ENCODE measurements at places on chromosomes 16 and 17.

DNA sequence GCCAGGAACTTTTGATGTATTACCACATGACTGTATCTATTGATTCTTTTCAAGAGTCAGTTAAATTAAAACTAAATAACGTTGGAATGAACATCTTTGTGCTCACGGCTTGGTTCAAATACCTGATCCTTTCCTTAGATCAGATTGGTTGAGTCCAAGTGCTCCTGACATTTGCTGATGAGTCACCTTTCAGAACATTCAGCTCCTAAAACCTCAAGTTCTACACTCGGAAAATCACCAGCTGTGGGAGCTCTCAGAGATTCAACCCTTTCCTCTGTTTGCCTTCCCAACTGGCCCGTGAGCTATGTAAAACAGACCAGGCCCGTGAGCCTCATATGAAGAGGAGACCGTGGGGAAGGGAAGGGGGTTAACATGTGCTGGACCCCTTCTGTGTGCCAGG lies 68.1 kb downstream of the RTN4RL1 start:
- DNase-seq = no peak

- no peak for DNase-seq
These were observed 114.7 kb downstream of the USP32 start for GRCh38 chr17:60277258-60277657.

DNA sequence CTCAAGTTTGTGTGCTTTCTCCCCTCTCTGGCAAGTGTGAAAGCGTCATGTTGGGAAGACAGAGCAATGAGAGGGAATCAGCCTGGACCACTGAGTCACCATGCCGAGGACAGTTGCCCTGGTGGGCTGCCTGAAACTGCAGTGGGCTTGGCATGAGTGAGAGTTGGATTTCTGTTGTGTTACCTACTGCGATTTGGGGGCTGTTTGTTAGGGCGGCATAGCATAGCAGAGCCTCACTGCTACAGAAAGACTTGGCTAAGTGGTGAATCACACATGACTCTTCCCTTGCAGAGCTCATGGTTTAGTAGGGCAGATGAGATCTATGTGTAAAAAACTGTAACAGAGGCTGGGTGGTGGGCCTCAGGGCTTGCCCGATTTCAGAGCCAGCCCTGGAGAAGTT lies 324.6 kb downstream of the C16orf95 start:
- DNase-seq = no peak

GRCh38 chr17:76582660-76583059 lies 3.0 kb downstream of the ST6GALNAC2 start:
- DNase-seq = no peak

DNA sequence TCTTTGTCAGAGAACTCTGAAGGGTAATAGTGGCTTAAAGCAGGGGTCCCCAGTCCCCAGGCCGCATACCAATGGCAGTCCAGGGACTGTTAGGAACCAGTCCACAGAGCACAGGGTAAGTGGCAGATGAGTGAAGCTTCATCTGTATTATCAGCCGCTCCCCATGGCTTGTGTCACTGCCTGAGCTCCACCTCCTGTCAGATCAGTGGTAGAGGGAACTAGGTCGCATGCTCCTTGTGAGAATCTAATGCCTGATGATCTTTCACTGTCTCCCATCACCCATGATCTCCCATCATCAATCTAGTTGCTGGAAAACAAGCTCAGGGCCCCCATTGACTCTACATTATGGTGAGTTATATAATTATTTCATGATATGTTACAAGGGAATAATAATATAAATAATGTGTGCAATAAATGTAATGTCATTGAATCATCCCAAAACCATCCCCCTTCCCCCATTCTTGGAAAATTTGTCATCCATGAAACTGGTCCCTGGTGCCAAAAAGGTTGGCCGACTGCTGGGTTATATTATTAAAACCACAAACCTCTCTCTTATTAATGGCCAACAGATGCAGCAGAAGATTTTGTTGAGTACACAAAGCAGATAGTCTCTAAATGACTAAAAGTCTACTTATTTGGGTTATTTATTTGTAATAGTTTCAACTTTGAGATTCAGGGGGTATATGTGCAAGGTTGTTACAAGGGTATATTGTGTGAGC lies 782.7 kb downstream of the CDH11 start:
- no peak for DNase-seq

DNA sequence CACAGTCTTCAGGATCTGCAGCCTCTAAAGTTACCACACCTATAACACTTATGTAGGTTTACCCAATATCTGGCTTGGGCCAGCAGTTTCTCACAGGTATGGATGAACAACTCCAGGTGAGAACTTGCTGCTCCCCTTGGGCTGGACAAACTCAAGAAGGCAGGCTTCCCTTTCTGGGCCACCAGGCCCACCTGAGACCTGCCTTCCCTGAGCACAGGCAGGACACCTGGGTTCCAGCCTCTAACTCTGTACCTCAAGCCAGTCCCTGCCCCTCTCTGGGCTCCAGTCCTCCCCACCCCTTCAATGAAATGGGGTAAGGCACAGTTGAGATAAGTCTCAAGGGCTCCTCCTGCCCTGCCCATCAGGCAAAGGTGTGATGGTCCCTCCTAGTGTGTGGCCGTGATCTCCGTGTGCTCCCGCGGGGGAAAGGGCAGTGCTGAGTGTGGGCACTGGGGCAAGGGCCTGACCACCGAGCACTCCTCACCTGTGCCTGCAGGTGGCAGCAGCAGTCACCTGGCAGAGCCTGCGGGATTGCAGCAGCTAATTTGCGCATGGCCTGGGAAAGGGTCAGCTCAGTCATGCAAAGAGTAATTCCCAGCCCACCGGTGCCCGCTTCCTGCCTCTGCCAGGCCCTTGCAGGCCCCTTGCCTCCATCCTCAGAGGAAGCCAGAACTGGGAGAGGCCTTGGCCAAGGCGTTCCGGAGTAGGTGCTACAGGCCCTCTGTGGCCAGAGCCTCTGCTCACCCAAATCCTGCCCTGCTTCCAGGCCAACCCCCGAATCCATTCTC lies 28.2 kb upstream of the ADGRG1 start:
- no peak for DNase-seq

GRCh38 chr17:72191921-72192799 lies 71.3 kb downstream of the SOX9 start:
- DNase-seq = no peak

DNA sequence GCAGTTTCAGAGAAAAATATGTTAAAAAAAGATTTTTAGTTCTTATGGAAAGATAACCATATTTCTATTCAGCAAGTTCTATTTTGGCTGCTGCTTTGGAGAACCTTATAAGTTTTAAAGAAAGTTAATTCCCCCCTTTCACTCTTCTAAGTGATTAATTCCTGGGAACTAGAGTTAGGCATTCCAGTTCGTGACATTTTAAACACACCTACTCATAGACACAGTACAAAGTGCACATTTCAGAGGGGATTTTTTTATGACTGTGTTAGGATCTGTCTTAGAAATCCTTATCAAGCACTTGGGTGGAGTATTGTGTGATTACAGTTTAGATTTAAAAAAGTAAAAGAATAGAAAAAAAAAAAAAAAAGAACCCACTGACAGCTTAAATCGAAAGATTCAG lies 3.5 kb upstream of the CDH11 start:
- no peak for DNase-seq

DNA sequence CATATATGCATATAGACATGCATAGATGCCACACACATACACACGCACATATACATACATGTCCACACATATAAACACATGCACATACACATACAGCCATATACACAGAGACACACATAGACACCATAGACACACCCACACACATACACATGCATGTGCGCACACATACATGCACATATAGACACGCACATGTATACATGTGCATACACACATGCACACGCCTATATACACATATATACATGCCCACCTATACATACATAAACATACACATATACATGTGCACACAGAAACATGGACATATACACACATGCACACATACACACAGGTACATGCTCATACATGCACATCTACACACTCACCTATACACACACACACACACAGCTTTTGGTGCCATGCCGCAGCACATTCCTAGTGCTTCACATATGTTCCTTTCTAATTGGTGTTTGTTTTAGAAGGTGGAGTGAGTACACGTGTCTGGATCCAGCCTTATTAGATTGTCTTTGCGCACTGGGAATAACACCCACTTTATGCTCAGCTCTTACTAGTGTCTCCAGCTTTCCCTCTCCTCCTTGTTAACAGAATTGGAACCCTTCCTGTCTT lies 198.0 kb downstream of the RPTOR start:
- no peak for DNase-seq

DNA sequence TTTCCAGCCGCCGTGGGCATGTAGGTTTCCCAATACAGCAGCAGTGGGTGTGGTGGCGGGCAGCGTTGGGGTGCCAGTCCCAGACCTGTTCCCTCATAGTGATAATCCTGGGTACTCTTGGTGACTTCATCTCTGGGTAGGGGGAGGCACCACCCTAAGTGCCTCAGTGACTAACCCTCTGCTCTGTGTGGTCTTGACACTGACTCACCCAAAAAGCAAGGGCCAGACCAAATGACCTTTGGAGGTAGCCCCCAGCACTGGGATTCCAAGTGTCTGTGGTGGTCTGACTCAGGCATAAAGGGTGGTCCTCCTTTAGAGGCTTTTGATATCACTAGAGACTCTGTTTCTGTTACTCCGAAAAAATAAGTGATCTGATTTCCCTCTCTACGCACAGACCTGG lies 908 bp downstream of the CALB2 start:
- no peak for DNase-seq

DNA sequence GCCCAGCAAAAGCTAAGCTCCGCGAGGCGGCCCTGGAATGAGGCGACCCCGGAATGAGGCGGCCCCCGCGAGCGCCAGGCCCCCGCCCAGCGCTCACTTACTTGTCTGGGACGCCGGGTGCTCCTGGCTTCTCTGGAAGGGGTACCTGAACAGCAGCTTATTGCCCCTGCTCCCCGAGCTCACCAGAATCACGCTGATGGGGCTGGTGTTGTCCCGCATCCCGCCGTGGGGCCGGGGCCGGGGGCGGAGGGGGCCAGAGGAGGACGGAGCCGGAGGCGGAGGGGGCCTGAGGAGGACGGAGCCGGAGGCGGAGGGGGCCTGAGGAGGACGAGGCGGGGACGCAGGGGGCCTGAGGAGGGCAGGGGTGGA lies 440 bp downstream of the NPRL3 start:
- no peak for DNase-seq

- no peak for DNase-seq
These were observed 21.8 kb upstream of the FOXK2 start for GRCh38 chr17:82497483-82498405.

DNA sequence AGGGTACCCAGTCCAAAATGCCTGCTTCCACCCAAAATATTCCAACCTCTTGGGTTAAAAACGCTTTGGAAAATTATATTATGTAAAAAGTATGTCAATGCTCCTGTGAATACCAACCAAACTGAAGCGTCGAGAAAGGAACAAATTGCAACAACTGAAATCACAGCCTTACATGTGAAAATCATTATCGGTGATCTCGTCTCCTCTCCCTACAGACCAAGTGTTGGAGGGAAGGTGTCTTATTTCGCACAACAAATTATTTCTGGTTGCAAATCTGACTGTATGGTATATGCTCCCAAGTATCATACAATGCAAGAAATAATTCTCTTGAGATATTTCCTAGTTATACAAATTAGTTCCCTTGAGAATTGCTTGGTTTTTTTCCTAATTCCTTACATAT lies 89.3 kb upstream of the CDYL2 start:
- DNase-seq = no peak

DNA sequence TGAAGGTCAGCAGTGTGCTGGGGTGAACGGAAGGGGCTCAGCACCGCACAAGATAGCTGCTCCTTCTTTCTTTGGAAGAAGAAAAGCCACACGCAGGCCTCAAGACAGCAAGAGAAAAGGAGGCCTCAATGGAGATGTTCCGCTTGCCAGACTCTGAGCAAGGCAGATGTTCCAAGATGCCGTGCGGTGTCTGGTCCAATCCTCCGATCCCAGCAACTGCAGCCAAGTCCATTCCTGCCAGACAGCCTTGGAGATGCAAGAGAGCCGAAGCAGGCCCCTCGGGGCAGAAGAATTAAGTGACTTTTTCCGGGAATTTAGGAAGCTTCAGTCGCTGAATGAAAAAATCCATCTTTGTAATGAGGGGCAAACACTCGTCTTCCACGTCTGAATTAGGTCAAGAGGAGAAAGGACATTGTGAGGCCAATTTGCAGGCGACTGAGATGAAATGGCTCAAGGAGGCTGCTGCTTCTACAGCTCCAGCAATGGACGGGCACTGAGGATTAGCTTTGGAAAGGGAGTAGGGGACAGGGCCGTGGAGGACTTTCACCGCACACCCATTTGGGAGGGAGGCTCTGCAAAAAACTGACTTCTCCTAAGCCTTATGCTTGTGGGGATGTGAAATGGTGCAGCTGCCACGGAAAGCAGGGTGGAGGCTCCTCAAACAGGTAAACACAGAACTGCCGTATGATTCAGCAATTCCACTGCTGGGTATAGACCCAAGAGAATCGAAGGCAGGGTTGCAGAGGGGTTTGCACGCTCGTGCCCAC lies 44.7 kb downstream of the RPH3AL start:
- no peak for DNase-seq

GRCh38 chr17:10063730-10064241 lies 134.6 kb downstream of the GAS7 start:
- no peak for DNase-seq

- no peak for DNase-seq
These were observed 4.7 kb upstream of the SLC13A2 start for GRCh38 chr17:28468781-28469180.

DNA sequence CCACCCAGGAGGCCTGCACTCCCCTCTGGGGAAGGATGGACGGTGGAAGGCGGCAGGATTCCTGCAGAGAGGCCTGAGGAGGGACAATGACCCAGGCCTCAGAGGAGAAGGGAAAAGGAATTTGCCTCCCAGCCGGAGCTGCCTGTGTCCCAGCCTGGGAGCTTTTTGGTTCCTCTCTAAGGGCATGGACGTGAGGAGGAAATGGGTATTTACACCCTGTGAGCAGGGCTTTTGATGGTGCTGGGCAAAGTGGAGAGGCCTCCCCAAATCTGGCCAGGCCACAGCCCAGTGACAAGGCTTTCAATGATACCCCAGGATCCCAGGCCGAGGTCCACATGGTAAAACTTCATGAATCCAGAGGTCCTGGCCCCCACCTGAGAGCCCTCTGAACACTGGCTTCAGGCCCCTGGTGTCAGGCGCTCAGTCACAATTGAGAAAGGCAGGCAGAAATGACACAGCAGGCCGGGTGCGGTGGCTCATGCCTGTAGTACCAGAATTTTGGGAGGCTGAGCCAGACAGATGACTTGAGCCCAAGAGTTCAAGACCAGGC lies 56.0 kb upstream of the DOC2B start:
- DNase-seq = no peak

- DNase-seq = no peak
These were observed 115.1 kb downstream of the HIC1 start for GRCh38 chr17:2170023-2170422.

DNA sequence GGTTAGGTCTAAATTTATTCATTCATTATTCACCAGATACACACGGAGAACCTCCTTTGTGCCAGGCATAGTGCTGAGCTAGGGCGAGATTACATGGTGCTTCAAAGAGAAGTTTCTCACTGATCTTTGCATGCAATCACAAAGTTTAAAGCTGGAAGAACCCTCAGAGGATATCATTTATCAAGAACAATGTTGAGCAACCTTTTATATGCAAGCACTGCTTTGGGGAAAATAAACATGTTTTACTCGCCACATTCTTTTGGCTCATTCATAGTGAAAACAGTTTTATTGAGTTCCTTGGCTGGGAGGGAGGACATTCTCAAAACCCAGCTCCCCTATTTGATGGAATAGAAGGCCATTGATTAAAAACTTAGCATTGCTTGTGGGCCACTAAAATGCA lies 49.8 kb upstream of the XYLT1 start:
- DNase-seq = no peak

- DNase-seq = no peak
These were observed 155.1 kb upstream of the CCL2 start for GRCh38 chr17:34099859-34100515.

- no peak for DNase-seq
These were observed 831 bp upstream of the RCVRN start for GRCh38 chr17:9905902-9906301.

All from NCI-H187 treated with DMSO at 0.1 percent for 48 hours (cell line).